ENCODE measurements at places on chromosomes 5 and 9.
A peak's percentile ranks its signal among the peaks of the same experiment; 100 is the strongest.

DNA sequence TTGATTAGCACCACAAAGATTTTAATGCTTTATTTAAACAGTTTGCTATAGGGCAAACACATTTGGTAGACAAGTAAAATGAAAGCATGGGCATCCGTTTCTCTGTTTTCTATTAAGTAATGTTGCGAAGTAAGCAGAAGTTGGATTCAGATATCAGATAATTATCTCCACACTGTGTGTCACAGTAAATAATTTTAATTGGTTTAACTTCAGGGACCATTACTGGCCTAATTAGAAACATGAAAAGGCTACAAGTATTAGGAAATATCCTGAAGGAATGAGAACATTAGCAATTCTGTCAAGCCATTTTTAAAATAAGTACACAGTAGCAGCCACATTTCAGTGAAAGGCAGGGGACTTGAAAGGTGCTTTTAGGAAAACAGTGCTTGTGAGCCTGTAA lies 975.4 kb downstream of the NR2F1-AS1 start:
- no peak for DNase-seq

GRCh38 chr5:140630292-140631035 lies 2.5 kb downstream of the CD14 start:
- no peak for DNase-seq

- no peak for DNase-seq
These were observed at the start of gene IGFBPL1 for GRCh38 chr9:38423973-38424843. Gene IGFBPL1, minus strand, starts transcription at chr9:38424454. Its CDS starts 30 bp downstream, at chr9:38424424.

DNA sequence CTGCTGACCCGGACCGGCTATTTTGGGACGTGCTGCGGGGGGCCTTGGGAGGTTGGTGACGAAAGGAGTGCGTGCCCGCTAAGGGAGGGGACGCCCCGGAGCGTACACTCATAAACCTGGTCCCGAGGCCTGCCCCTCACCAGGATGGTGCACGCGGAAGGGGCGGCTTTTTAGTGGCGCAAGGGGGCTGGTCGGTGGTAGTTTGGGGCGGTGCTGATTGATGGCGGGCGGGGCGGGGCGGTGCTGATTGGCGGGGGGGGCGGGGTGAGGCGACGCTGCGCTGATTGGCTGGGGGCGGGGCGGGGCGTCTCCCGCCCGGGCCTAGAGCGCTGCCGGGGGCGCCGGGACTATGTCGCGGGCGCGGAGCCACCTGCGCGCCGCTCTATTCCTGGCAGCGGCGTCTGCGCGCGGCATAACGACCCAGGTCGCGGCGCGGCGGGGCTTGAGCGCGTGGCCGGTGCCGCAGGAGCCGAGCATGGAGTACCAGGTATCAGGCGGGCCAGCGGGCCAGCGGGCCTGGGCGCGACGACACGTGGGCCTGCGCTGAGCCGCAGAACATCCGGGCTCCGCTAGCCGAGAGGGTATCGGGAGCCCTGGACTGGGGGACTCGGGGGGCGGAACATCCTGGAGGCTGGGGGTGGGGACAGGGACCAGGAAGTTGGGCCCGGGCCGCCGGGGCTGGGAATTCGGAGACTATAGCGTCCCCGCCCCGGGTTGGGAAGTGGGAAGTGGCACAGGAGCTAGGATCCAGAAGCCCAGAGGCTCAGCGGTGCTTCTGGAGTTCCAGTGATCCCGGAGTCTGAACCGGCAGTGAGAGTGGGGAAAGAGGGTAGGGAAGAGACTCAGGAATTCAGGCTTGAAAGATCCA lies at the start of gene FPGS:
TSS of gene FPGS (plus strand) at position 307 of the 868 bp plus-strand sequence. CDS start at position 350, 43 bp downstream.
- DNase-seq, result peak; percentile 63

DNA sequence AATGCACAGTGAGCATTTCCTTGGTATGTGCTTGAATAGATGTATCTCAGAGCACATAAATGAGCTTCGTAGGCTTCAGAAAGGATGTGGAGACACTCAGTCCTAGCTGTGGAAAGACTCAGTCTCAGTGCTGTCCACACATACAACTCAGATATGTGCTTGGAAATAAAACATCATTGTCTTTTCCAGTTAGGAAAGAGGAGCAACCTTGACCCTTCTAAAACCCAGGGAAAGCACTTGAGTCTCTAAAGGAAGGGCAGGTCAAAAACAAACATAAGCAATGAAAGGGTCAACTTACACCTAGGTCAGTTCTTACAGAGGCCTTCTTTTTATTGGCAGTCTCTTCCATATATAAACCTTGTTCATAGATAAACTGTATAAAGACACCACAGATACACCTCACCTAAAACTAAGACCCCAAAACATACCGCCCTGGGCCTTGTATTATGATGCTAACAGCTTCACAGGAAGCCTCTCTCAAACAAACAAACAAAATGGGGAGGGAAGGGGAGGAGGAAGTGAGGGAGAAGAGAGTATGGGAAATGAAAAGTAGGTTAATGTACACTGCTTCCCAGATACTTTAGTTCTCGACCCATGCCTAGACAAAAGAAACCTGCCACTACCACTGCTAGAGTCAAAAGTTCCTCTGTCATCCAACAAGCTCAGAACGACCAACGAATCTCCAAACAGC lies 114.4 kb downstream of the UBAP2 start:
- no peak for DNase-seq

GRCh38 chr9:105854026-105854782 lies 159.9 kb downstream of the TMEM38B start:
- DNase-seq, result no peak

GRCh38 chr5:138226910-138227309 lies 13.8 kb upstream of the CDC23 start:
- no peak for DNase-seq

DNA sequence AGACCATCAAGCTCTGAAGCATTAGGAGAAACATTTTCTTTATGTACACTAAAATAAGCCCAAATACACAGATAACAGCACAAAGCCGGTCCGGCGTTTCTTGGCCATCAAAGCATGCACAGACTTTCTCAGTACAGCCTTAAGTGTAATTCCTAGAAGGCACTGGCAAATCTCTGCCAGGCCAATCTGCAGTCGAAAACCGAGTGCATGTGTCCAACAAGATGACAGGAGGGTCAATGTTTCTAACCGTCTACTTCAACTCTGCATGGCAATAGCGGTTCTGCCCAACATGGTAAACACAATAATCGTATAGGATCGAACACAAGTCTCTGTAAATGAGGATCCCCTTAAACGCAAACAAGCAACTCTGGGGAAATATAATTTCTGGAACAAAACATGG lies 1.1 kb downstream of the ARL15 start:
- DNase-seq, result no peak

DNA sequence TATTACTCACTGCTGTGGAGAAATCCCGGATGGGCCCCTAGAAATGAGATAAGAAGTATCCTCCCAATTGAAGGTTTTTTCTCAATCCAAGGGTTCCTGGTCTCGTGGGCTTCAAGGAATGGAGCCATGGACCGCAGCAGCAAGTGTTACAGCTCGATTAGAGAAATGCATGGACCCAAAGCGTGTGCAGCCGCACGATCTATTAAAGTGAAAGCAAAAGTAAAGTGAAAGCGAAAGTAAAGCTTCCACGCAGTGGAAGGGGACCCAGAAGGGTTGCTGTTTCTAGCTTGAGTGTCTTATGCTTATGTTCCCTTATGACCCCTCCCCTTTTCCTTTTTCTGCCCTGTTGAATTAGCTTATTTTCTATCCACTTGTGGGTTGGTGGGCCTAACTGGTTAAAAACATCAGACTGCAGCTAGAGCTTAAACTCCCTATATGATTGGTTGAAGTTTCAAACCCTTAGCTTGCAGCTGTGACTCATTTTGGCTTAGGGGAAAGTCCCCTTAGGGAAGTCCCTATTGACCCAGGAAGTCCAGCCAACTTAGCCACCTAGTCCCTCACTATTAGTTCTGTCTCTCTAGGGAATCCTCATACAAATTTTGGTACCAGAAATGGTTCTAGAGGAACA lies 1111.8 kb downstream of the TAF11L14 start:
- DNase-seq, result peak; percentile 5

- no peak for DNase-seq
These were observed 79.7 kb downstream of the MED27 start for GRCh38 chr9:131999692-132000551.

GRCh38 chr5:111653408-111653807 lies 103.6 kb downstream of the NREP start:
- DNase-seq, result no peak

DNA sequence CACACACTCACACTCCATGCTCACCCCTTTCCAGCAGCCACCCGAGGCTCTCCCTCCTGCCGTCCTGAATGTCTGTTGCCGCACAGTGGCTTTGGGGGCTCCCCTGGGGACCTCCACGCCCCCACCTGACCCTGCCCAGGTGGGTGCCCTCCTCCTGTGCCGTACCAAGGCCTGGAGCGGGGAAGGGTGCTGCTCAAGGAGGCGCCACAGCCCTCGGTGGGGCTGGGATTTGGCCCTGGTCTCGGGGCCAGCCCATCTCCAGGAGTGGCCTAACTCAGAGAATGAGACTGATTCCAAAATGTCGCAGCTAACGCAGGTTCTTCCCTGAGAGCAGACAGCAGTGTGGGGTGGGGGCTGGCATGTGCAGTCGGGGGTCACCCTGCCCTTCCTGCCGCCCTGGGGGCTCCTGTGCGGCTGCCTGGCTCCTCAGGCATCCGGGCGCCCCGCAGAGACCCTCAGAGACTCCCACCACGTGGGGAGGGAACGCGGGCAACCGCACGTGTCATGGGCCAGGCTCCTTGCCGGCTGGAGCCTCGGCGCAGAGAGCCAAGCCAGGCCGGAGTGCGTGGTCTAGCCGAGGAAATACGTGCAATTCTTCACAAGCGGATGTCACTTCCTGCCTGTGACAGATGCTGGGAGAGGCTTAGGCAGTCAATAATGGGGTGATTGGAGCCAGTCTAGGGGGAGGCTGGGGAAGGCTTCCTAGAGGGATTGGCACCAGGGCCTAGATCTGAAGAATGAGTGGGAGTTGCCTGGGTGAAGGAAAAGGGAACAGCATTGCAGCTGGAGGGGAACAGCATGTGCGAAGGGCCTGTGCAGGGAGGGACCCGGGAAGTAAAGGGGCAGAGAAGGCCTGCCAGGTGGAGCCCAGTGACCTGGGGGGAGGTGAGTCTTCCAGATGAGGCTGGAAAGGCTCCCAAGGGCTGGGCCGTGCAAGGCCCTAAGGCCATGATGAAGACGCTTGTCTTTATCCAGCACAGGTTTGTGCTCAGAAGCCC lies 44.1 kb downstream of the C9orf50 start:
- DNase-seq, result no peak

DNA sequence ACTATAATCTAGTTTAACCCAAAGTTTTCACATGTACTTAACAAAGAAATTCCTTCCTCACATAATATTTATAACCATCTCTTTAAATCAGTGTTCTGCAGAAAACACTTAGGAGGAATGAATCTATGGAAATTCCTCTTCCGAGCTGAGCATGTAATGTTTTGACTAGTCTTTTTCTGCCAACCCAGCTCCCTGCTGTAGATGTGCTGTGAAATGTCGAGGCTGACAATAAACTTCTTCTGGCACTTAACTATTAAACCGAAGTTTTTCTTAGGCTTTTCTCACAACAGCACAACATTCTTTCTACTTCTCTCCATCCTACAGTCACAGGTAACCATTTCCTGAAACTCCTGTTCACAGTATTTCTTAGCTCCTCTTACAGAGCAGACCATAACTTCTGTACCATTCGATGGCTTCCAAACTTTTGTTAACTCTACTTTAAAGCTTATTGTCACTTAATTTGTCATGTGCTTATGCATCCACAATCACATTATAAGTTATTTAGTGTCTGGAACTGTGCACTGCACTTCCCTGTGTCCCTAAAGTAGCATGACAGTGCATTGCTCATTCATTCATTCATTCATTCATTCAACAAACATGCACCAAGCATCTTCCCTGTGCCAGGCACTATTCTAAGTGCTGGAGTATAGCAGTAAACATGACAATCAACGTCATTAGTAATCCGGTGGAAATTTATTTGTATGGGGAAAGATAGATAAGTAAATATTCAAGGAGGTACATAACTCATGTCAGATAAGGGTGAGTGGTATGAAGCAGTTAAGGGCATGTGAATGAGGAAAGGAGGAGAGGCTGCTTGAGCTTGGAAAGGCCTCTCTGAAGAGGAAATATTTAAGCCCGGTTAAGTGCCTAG lies 54.6 kb downstream of the TSSK1B start:
- no peak for DNase-seq

- DNase-seq, result no peak
These were observed 370.8 kb downstream of the TMEM38B start for GRCh38 chr9:106065136-106065535.

GRCh38 chr5:177592010-177592834 lies at the start of gene TMED9:
Gene TMED9, plus strand, starts transcription at chr5:177592203. Its CDS starts 12 bp downstream, at chr5:177592215.
- peak; percentile 77 for DNase-seq

- no peak for DNase-seq
These were observed 216.5 kb downstream of the MCTP1 start for GRCh38 chr5:95068289-95068910.

DNA sequence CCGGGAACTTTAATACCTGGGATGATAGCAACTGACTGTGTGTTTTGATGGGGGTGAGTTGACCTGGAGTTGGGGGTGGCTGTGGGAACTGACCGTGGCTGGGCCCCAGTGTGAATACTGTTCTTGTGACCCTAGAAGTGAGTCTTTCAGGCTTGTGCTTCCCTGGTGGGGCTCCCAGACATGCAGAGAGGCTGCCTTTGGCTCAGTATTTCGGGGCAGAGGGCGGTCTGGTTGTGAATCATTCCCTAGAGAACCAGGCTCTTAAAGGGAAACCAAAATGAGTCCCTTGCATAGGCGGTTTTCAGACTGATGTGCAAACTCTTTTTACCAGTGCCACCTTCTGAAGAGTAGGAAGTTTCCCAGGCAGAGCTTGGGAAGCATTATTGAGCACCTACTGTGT lies 132.1 kb downstream of the MACROH2A1 start:
- DNase-seq, result no peak

DNA sequence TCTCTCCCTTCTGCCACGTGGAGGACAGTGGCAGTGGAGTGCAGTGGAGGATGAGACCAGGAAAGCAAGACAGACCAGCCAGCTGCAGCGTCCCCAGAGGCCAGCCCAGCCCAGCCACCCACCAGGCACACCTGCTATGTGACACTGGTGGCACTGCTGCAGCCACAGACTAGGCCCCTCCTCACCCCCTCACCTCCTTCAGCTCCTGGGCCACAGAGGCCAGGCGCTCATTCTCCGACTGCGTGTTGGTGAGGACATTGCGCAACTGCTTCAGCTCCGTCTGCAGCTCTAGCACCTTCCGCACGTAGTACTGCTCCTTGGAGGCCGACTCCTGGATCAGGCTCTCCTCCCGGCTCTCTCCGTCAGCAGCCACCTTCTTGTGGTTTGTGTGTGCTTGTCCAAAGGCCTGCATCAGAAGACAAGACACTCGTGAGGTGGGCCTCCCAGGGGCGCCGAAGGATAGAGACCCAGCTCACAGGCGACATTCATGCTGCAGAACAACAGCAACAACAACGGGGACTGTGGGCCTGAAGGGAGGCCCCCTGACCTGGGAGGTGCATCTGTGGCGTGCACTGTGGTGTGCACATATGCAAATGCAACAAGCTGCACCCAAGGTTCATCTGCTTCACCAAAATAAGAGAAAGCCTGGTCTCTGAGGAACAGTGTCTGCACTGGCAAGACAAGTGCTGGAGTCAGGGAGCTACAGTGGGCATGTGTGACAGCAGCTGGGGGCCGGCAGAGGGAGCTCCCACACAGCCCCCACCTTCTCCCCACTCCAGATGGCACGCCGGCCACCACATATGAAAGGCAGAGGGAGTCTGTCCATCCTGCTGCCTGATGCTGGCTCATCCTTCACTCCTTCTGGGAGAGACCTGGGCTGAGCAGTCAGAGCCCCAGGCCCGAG lies 35.5 kb downstream of the BICD2 start:
- no peak for DNase-seq

Data from activated naive CD8-positive, alpha-beta T cell treated with anti-CD3 and anti-CD28 coated beads, Interleukin-2, amount 50 U/mL, for 16 hours (primary cell).